Gastroesophageal sphincter (tissue), 4 donors: ENCODE measurements at places on chromosomes 12 and 14. TPM values are rescaled to one million over a fixed set of nuclear protein-coding genes. Genes with fewer than 3 reads are reported as not detected.

Gene RAD9B
- total RNA-seq = 1.1 TPM

Gene P2RX2
- total RNA-seq = 0.47 TPM

GRCh38 chr12:108517288-108518100 is 2.4 kb downstream of the FICD start:
- ATAC-seq = no peak

Gene LRRC43
- 9.8 TPM for total RNA-seq

Gene DBX2
- total RNA-seq = not detected

DNA sequence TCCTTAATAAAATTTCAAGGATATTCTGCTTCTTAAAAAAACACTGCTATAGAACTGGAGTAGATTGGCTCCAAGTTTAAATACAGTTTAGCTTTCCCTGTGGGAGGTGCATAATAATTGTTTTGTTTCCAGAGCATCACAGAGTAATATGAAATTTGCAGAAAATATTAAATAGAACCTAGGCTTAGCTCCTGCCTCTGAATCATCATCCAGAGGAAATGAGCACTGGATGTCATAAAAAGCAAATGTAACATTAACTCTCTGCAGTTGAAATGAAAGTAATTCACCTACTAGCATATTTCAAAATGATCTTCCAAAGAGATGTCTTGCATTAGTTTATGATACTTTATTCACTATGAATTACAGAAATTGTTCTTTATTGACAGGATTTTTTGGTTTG is 769.8 kb downstream of the C12orf50 start:
- no peak for ATAC-seq
